ENCODE measurements at places on chromosomes 7 and 10.
A peak's percentile ranks its signal among the peaks of the same experiment; 100 is the strongest.

DNA sequence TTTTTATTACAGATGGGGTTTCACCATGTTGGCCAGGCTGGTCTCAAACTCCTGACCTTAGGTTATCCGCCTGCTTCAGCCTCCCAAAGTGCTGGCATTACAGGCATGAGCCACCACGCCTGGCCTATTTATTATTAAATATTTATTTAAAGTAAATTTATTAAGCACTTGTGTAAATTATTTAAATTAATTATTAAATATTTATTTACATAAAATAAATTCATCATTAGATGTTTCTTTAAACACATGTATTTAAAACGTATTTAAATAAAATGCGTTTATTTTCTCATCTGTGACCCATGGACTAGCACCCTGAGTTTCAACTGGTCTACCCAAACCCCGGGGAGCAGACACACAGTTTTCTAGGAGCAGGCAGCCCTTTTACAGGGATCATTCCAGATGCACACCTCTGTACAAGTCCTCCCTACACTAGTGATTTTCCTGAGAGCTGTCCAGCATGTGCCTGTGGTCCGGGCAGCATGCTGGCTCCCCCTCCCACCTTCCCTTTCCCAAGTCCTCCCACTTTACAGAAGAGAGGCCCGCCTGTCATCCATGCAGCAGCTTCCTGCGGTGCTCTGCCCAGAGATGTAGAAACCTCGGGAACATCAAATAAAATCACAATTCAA is 89.2 kb upstream of the ATP6V0A4 start:
- DNase-seq = no peak

- no peak for DNase-seq
These were observed 10.1 kb upstream of the OPN4 start for GRCh38 chr10:86644152-86644793.

GRCh38 chr7:6558837-6559236 is 7.6 kb upstream of the GRID2IP start:
- DNase-seq = no peak

DNA sequence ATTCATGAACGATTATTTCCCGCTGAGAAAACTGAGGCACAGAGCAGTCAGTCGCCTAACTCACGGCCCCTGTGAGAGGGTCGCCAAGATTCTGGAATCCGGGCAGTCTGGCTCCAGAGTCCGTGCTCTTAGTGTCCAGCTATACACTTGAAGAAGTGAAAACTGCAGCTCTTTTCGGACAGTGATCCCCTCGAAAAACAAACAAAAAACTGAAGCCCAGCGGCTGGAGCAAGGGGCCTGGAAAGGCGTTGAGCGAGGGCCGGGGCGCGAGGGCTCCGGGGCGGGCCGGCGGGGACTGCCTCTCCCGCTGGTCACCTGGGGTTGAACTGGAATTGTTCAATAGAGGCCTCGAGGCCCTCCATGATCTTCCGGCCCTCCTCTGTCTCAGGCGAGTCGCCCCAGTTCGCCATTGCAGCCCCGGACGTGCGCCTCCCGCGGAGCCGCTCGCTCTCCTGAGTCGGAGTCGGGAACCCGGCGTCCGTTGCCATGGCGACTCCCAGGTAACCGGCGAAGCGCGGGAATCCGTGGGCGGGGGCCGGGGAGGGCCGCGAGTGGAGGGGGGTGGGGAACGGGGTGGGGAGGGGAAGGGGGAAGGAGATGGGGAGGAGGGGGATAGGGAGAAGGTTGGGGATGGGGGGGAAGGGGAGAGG is 881 bp downstream of the C10orf67 start:
- DNase-seq = peak; percentile 43

DNA sequence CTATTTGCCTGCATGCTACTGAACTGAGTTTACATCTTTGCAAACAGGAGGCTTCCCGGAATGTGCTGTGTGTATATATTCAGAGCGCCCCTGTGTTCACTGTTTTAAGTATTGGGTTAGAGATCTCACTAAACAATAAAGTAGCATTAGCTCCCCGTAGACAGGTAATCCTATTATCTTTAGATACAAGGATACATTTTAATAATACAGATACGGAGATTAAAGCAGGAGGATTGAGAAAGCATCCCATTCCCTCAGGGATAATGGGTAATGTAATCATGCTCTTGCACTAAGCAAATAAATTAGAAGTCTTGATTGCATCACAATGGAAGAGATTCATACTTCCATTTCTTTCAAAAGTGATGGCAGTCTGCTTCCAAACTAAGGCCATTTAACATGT is 809.0 kb downstream of the NRG3 start:
- no peak for DNase-seq

- no peak for DNase-seq
These were observed 206.0 kb downstream of the DNAJC1 start for GRCh38 chr10:21797533-21797932.

DNA sequence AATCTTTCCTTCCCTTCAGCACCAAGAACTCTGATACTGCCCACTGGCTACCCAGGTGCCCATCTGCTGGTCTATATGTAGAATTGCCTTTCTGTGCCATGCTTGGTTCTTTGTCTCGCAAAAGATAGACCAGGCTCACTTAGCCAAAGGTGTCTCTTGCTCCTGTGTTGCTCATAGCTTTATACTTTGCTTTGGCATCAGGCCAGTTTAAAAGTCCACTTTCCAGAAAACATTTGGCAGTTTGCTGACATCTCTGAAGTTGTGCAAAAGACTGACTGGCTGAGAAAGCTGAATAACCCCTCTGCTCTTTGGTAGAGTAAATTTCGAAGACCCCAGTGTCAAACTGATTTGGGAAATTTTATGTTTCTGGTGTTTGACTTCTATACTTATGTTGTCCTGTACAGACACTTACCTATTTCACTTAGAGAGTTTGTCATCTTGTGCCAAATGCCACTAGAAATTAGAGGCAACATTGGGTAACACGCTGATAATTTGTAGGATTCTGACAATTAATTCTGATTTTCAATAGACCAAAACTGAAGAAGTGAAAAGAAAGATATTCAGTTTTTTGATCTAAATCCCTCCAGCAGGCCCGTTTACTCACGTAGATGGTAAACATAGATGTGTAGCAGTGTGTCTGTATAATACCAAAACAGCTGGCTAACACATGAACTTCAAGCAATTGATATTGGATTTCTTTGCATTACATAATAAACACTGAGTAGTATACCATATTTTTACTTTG is 91.1 kb downstream of the CPED1 start:
- no peak for DNase-seq

GRCh38 chr10:86363184-86363832 is 3.3 kb downstream of the GRID1 start:
- DNase-seq = peak; percentile 23

DNA sequence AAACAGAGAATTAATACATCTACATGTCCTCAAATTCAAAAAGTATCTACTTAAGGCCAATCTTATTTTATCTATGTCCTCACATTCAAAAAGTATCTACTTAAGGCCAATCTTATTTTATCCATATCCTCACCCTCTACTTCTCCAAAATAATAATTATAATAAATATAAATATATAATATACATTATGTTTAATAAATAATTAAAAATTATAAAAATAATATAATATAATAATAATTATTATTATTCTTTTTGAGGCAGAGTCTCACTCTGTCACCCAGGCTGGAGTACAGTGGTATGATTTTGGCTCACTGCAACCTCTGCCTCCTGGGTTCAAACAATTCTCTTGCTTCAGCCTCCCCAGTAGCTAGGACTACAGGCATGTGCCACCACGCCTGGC is 784.9 kb downstream of the DNAJB9 start:
- no peak for DNase-seq

GRCh38 chr7:109901926-109902325 is 1189.0 kb upstream of the LRRN3 start:
- no peak for DNase-seq

DNA sequence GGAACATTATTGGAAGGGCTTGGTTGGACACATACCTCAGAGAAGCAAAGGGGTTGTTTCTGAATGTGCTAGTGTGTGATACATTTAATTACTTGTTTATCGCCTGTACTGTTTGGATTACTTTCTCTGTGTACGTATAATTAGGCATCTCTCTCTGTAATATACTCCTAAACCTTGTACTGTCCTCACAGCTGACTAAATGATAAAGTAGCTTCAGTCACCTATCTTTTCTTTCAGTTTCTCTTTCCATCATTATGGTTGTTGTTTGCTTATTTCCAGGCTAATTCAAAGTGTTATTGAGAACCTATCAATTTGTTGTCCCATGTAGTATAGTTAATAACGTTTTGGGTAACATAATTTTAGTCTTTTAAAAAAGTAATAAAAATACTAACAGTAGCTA is 34.0 kb downstream of the MXI1 start:
- DNase-seq = no peak

DNA sequence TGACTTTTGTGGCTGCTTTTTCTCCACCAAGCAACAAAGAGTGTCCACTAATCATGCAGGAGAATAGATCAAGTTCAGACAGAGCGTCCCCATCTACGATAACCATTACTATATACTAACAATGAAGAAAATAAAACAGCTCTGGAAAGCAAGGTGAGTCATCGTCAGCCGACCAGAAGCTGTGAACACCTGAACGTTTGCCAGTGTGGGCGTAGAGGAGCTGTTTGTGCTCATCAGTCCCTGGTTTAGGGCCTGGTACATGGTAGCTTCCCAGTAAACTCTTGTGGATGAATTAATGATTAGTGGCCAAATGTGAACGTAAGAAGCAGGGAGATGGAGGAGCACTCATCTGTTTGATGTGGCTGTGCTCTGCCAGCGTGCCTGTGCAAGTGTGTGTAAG is 180.7 kb downstream of the EVX1 start:
- DNase-seq = no peak

- DNase-seq = peak; percentile 35
These were observed 15.3 kb upstream of the GPR146 start for GRCh38 chr7:1028775-1029636.

DNA sequence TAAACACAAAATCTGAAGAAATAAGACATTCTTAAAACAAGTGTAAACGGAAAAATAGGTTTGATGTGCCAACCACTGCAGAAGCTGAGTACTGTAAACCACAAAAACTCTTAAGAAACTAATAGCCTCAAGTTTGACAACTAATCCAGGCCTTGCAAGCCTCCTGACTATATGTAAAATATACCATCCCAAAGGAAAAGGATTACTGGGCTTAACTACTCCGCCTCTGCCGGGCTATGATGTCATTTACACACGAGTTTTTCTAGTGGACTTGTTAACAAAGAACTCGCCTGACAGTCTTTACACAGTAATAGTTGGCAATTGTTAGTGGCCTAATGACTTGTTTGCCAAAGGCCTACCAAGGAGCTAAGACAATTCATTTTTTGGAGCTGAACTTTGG is 2.1 kb downstream of the KIF5B start:
- peak; percentile 1 for DNase-seq

DNA sequence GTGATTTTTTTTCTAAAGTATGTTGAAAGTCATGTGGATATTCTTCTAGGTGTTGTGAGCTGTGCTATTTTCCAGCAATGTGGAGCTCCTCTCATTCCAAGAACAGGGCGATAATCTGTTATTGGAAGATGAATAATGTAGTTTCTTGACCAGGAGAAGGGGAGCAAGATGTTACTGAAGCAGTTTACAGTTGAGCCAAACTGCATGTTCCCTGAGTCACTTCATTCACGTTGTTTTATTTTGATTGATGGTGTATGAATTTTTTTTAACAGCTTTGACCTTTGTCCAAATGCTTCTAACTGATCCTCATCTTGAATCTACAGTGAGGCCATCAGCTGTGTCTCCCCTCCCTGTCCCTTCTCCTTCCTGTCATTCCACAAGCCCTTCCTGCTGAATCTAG is 277.1 kb upstream of the KLF6 start:
- DNase-seq = no peak

Measured in NCI-H748 treated with DMSO at 0.1 percent for 48 hours (cell line).